ENCODE measurements at places on chromosomes 13 and 19.

DNA sequence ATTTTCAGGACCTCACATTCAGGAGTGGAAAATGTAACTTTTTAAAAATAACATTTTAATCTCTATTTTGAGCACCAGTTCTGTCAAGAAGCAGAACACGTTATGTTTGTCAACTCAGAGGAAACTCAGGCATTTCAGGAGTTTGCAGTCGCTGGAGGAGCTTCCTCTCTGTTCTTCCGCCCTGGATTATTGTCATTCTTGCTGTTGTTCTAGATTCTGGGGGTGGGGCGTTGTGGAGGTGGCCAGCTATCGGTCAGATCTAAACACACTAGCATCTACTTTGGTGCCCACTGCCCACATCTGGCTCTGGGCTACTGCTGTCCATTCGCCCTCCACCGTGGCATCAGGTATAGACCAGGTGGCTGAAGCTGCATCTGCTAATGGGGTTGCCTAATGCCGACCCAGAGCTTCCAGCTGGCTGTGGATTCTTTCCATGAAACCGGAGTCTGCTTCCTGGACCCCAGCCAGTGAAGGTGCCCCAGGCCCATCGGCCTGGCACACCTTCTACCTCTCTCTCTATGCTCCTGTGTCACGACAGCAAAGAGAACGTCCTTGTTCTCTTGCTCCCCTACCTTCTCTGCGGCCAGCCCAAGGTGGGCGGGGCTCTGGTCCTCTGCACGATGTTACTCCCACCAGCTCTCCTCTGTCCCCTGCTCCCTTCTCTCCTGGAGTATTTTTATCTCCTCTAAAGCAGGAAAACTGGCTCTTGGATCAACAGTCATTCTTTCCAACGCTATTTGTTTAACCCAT lies 36.7 kb upstream of the DGKH start:
- no peak for DNase-seq

- DNase-seq = no peak
Observed at GRCh38 chr13:58978331-58978730, 1185.4 kb downstream of the DIAPH3 start.

- DNase-seq = no peak
Observed at GRCh38 chr13:39274739-39275325, 236.6 kb downstream of the NHLRC3 start.

- DNase-seq = peak; percentile 7
Observed at GRCh38 chr19:48230555-48231129, 25.1 kb downstream of the CARD8 start.

DNA sequence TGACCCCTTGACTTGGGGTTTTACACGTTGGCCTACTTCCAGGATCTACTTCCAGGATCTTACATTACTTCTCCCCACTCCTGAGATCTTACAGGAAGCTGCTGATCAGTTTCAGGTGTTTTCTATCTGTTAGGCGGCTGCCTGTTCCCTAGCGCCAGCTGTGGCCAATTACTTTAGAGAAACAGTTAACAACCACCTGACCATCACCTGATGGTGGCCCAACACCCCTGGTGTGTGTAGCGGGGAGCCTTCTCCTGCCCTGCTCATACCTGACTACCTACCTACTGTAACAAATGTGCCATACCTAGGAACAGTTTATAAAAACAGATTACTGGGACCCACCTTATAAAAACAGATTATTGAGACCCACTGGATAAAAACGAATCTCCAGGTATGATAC lies 2.8 kb upstream of the POP4 start:
- no peak for DNase-seq

- DNase-seq = no peak
Observed at GRCh38 chr19:15934332-15935078, at the start of gene CYP4F11. Gene CYP4F11 (minus strand): TSS chr19:15934529. CDS start chr19:15934408, 121 bp downstream.

DNA sequence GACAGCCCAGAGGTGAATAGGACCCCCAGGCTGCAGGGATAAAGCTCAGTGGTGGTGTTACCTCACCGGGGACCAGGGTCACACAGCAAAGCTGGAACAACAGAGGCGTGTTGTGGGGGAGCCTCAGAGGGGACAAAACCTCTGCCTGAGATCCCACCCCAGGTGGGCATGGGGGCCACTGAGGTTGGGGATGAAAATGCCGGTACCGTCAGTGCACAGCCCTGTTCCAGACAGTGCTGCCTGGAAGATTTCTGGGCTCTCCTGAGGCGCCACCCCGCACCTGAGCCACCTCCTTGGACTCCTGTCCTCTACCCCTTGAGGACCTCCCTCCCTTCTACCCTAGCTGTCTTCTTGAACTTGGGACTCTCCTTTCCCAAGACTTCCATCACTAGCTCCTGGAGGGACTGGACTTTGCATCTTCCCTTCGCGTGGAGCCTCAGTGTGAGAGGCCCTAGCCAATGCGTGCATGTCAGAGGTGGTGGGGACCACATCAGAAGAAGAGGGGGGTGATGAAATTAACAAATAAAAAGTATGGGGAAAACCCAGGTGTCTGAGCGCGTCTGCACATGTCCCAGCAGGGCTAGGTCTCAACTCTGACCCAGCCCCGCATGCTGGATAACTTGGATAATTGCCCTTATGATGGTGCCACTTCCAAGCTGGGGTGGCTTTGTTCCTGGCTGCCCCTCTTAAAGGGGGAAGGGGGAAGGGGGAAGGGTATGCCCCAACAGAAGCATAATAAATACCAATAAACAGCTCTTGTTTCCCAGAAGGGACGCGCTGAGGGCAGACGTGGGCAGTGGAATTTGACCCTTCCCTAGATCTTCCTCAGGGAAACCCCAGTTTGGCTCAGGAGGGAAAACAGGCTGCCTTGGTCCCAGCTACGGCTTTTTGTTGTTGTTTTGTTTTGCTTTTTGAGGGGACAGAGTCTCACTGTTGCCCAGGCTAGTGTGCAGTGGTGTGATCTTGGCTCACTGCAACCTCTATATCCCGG lies 11.6 kb downstream of the CNFN start:
- no peak for DNase-seq

DNA sequence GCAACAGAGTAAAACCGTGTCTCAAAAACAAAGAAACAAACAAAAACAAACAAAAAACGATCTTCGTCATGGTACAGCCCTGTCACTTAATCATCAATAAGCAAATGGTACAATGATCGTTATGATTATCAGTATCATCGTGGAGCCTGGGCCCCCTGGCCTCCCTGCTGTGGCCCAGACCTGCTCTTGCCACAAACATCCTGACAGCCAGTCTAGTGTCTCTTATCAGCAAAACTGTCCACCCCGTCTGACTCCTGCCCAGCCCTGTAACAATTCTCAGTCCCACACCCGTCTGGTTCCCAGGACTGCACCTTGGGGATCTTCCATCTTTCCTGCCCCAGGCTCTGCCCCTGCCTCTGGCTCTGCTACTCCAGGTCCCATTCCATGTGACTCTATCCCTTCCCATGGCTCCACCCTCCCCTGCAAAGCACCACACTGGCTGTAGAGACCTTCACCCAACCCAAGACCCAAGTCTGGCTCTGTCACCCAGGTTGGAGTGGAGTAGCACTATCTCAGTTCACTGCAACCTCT lies 5.7 kb downstream of the ZNF653 start:
- DNase-seq = no peak

- DNase-seq = no peak
Observed at GRCh38 chr13:43127827-43128226, 104.4 kb downstream of the DNAJC15 start.

DNA sequence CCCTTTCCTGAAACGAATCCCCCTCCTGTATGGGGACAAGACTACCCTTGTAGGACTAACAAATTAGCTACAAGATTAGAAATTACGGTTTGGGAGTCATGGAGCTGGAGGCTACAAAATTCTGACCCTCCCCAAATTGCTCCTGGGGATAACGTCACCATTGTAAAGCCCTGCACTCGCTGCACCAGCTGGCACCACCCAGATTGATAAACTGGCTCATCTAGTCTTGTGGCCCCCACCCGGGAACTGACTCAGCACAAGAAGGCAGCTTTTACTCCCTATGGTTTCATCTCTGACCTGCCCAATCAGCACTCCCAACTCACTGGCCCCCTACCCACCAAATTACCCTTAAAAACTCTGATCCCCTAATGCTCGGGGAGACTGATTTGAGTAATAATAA lies 150.6 kb upstream of the TSC22D1 start:
- no peak for DNase-seq

GRCh38 chr13:62510906-62511655 lies 1095.4 kb upstream of the PCDH20 start:
- DNase-seq = no peak

DNA sequence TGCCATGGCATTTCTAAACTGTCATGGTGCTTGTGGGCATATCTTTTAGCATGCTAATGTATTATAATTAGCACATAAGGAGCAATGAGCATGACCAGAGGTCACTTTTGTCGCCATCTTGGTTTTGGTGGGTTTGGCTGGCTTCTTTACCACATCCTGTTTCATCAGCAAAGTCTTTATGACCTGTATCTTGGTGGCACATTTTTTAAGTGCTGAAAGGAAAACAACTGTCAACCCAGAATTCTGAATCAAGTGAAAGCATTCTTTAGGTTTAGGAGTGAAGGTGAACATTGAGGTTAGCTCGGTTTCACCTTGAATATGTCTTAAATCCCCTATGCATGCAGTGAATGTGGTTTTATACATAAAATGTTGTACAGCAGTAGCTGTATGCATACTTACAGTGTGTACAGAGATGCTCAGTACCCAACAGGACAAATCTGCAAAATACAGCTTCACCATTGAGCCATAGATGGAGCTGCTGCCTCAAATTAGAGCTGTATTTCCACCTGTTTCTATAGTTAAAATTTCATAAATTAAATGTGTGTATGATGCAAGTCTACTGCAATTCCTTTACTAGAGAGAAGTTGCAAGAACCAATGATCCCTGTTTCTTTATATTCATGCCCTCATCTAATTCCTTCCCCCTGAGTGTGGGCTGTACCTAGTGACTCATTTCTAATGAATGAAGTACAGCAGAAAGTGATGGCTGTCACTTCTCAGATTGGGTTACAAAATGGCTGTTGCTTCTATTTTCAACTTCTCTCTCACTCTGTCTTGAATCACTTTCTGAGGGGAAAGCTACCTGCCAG lies 25.2 kb upstream of the IGSF23 start:
- no peak for DNase-seq

DNA sequence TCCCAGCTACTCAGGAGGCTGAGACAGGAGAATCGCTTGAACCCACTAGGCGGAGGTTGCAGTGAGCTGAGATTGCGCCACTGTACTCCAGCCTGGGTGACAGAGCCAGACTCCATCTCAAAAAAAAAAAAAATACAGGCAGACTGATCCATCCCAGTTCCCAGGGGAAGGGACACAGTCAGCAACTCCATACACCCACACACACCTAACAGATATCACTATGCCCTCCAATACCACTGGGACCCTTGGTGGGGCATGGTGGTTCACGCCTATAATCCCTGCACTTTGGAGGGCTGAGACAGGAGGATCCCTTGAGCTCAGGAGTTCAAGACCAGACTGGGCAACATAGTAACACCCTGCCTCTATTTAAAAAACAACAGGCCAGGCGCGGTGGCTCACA lies 2.6 kb downstream of the DPF1 start:
- DNase-seq = no peak

DNA sequence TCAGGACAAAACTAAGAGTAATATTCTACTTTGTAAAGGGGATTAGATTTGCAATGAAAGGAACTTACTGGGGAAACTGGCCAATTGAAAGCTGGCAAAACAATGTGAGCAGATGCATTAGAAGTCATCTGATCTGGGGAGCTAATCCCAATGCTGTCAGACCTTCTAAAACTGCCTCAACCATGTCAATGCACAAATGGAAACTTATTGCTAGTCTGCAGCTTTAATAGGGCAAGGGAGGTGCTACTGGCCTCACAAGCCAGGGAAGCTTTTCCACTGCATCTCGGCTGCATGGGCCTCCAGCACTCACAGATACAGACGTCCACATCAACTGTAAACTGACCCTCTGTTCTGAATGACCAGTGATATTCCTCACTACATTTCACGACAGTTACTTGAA lies 154.2 kb downstream of the LHFPL6 start:
- DNase-seq = no peak

GRCh38 chr13:97254816-97255215 lies 32.7 kb downstream of the MBNL2 start:
- DNase-seq = no peak

GRCh38 chr19:36436531-36436930 lies 18.1 kb upstream of the ZFP82 start:
- no peak for DNase-seq

DNA sequence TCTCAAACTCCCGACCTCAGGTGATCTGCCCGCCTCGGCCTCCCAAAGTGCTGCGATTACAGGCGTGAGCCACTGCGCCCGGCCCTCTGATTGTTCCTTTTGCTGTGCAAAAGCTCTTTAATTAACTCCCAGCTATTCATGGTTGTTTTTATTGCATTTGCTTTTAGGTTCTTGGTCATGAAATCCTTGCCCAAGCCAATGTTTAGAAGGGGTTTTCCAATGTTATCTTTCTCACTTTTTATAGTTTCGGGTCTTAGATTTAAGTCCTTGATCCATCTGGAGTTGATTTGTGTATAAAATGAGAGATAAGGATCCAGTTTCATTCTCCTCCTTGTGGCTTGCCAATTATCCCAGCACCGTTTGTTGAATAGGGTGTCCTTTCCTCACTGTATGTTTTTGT lies 19.2 kb upstream of the GRTP1 start:
- no peak for DNase-seq

DNA sequence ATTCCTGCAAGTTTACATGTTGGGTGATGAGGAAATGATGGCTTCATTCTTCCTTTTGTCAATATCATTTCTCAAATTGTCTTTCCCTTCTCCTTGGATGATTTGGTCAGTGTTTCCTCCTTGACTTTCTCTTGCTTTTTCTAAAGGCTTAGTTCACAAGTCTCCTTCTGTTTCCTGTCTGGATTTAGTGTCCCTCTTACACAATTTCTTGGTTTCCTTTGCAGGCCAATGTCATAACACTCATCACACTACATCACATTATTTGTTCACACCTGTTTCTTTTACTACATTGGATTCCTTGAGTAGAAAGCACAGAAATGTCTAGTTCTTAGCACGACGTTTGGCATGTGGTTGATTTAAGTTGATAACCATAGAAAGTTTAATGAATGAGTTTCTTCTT lies 490.7 kb downstream of the TDRD3 start:
- no peak for DNase-seq

- DNase-seq = no peak
Observed at GRCh38 chr13:92989301-92989700, 237.3 kb upstream of the GPC6 start.
